ENCODE measurements at places on chromosomes 12 and 14.

GRCh38 chr14:103748534-103748857 lies 32.9 kb downstream of the ZFYVE21 start:
- no peak for DNase-seq

DNA sequence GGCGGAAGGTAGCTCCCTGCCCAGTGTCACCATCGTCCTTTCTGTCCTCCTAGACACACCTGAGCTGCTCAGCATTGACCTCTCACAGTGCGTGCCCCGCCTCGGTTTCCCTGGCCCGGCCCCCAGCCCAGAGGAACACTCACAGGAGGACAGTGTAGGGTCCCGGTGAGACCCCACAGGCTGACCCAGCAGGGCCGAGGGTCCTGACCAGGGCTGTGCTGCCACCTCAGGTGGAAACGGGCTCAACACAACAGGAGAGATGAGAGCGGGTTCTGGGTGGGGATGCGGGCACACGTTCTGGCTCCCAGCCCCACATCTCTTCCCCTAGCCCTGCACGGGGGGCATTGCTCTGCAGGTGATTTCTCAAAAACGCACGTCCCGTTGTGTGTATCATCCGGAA lies 98.1 kb downstream of the PIWIL1 start:
- no peak for DNase-seq

DNA sequence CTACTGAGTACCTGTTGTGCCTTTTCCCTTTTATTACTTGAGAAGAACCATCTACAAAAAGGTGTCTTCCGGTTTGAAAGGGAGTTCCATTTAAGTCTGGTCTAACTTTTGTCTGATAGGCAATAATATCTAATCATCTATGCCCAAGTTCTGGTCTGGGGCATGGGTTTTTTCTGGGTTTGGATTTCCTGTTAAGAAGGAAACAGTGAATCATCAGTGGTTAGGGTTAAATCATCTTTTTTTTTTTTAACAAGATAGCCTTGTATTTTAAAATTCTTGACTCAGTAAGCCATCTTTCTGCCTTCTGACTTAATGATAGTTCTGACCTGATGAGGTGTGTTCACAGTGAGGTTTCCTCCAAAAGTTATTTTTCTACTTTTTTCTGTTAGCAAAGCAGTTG lies 29.3 kb upstream of the CPNE8 start:
- no peak for DNase-seq

DNA sequence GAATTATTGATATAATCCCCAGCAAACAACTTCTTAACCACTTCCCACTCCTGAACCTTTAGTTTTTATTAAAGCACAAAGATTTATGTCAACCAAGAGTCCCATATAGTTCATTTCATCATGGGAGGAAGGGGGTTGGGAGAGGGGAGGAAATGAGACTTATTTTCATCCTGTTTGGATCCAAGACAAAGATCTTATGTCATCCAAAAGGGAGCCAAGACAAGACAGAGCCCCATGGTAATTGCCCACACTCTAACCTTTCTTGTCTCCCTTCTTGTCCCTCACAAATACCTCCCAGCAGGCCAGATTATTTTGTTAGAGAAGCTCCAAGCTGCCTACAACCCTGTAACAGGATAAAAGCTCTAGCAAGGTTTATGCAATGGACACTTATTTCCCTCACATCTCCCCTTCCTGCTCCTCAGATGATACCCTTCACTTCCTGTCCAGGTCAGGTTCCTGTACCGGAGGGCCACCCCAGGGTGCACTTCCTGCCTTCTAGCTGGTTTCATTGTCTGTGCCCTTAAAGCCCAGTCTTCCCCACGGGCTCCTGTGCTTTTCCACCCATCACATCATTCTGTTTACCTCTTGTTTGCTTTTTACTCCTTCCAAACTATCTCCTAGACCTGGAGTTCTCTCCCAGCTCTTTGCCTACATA lies 123.7 kb upstream of the MDM1 start:
- DNase-seq = no peak

DNA sequence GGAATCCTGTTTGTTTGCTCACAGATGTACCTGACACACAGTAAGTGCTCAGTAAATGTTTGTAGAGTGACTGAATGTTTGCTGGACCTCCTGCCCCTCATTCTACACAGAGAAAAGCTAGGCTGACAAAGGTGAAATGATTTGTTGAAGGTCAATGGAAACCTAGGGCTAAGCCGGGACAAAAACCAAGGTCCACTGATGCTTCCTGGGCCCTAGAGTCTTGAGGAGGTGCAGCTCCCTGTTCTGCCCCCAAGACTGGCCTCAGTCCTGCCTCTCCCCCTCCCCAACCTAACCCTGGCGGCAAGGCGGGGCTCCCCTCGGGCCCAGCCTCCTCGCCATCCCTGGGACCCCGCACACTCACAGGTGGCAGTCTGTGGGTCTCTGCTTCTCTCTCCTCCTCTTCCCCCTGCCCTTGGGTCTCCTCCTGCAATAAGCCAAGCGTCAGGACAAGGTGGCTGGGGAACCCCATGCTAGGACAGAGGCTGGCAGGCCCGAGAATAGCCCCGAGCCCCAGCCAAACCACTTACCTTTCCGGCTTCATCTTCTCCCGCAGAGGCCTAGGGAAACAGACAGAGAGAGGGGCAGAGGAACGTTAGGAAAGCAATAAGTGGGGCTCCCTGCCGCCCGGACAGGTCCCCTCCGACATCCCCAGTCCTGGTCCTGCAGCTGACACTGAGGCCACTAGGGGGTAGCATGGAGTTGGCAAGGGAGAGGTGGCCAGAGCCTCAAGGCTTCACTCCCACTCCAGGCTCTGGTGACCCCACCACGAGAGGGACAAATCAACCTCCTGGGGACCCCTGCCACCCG lies 9.3 kb downstream of the PGF start:
- DNase-seq = peak; percentile 51

GRCh38 chr14:93994919-93995682 lies 2.0 kb upstream of the CCDC197 start:
- DNase-seq = no peak

DNA sequence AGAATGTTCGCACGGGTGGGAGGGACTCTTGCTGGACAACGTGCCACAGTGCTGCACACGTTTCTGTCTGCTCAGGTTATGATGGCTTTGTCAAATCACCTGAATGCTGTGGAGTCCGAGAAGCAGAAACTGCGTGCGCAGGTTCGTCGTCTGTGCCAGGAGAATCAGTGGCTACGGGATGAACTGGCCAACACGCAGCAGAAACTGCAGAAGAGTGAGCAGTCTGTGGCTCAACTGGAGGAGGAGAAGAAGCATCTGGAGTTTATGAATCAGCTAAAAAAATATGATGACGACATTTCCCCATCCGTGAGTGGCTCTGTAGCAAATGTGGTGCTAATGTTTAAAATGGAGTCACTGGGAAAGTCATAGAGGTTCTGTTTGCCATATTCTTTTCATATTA lies 28.5 kb downstream of the KLC1 start:
- DNase-seq = no peak

- peak; percentile 44 for DNase-seq
These were observed 289.2 kb downstream of the ADGRD1 start for GRCh38 chr12:131242741-131243496.

DNA sequence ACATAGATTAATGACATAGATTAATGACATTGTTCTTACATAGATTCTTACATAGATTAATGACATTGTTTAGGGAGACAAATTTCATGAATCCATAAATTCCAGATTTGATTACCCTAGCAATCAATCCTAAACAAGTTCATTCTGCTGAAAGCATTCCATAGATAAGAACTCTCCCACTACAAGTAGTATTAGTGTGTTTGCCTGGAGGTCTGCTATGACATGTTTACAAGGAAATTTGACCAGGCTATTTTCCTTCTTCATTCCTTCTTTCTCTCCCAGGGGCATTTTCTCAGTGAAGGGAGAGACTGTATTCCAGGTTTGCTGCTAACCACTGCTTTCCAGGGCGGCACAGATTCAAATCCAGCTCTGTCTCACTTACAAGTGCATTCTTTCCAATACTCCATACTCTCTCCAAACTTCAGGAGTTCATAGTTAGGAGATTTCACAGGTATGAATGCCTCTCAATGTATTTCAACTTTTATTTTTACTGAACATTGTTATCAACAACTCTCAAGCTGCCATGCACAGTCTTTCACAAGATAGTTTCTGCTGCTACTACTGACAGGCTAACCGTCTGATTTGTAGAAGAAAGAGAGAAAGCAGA lies 134.5 kb downstream of the SLC38A1 start:
- no peak for DNase-seq

GRCh38 chr12:51399891-51400290 lies 8.7 kb upstream of the GALNT6 start:
- DNase-seq = no peak

GRCh38 chr14:42460673-42461072 lies 854.0 kb downstream of the LRFN5 start:
- no peak for DNase-seq

- no peak for DNase-seq
These were observed 640.7 kb downstream of the DIO2 start for GRCh38 chr14:79570648-79571047.

- DNase-seq = no peak
These were observed 578.6 kb downstream of the SLC16A7 start for GRCh38 chr12:60174476-60174875.

- DNase-seq = no peak
These were observed 1.7 kb downstream of the NDRG2 start for GRCh38 chr14:21023174-21023573.

DNA sequence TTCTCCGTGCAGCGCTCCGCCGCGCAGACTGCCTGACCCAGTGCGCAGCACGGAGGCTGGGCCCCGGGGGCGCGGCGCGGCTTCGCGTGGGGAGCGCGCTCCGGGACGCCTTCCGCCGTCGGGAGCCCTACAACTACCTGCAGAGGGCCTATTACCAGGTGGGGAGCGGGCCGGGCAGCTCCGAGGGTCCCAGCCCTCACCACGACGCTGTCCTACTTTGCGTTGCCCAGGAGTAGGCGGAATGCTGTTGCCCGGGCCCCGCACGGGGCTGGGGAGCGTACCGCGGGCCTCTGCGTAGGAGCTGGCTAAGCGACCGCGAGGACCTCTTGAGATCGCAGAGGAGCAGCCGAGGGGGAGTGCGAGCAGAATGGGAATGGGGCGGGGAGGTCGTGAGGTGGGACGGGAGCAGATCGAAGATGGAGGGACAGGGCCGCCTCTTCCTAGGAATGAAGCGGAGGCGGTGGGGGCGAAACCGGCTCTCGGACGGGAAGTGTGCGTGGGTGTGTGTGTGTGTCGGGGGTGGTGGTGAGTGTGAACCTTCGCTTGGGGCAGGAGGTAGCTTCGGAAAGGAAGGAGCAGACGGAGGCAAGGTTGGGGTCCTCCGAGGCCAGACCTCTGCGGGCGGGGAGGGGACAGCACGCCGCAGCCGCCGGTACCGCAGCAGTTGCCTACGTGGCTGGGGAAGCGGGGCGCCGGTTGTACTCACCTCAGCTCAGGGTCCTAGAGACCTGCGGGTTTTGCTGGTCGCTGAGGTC lies 751 bp downstream of the P3H3 start:
- no peak for DNase-seq

DNA sequence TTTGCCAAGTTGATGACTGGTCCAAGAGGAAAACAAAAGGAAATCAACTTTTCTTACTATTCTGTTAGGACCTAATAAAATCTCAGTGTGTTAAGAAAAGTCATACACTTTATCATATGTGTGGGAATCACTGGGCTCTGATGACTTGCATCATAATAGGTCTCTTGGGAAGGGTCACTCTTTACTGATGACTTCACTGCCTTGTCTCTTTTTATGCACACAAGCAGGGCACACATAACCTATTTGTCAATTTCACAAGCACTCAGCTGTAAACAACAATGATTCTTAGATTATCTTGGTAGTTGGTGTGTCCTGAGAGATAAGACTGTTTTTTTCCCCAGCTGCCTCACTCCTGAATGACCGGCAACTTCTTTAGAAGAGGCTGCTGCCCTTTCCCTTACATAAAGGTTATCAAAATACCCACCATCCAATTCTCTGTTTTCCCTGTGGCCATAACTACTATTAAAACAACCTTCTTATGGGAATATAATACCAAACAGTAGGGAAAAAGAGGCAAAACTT lies 50.9 kb upstream of the INSM2 start:
- DNase-seq = no peak

DNA sequence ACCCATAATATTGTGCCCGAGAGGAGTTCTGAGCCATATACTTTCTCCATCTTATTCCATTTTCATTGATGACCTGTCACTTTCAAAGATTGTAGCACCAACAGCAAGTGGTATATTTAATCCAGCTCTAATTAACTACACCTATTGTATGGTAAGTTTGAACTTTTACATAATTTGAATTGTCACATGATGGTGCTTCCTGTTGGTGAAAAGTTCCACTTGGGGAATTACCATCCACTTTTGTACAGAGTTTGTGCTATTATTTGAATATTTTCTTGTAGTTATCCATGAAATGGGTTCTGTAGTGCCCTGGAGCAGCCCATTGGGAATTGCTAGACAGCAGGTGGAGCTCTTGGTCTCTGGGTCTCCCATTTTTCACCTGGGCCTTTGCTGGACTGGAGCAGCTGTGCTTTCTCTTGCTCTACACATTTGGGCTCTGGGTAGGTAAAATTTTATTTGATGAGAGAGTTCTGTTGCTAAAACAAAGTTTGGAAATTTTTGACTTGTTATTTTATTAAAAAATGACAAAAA lies 3.0 kb downstream of the SMCO3 start:
- no peak for DNase-seq

GRCh38 chr12:128852885-128853599 lies at the start of gene GLT1D1:
Gene GLT1D1 (plus strand): TSS chr12:128853478. CDS start chr12:128853582, 104 bp downstream.
- no peak for DNase-seq

GRCh38 chr12:64670919-64671639 lies 60.8 kb downstream of the RASSF3 start:
- peak; percentile 22 for DNase-seq

DNA sequence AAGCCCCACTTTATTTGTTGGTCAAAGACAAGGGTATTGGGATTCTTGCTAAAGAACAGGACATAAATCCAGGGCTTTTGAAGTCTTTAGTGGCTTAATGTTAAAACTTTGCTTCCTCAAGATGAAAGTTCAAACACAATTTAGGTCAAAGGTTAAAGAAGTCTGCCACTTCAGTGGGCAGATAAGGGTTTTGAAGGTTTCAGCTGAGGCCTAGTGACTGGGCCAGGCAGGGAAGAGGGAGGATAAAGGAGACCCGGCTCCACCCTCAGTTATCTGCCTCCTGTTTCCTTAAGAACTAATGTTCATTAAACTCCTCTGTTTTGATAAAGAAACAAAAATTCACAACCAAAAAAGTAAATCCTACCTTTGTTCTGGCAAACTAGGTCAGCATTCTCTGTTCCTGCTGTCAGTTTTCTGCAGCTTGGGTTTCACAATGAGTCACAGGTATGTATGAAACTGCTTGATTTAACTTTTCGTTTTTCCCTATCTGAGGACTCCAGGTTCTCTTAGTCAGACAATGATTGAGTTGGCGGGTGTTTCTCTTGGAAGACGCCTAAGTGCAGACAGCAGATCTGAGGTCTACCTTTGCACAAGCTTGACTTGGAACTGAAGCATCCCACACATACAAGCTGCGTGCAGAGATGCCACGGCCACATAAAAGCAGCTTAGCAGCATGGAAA lies 208.3 kb downstream of the EXOC5 start:
- no peak for DNase-seq

GRCh38 chr14:56881181-56881580 lies 70.9 kb upstream of the OTX2 start:
- no peak for DNase-seq

GRCh38 chr14:99524091-99524661 lies 43.0 kb downstream of the CCNK start:
- no peak for DNase-seq

- no peak for DNase-seq
These were observed 11.9 kb upstream of the CSAD start for GRCh38 chr12:53192531-53193021.
